ENCODE measurements at places on chromosomes 2 and 18.

DNA sequence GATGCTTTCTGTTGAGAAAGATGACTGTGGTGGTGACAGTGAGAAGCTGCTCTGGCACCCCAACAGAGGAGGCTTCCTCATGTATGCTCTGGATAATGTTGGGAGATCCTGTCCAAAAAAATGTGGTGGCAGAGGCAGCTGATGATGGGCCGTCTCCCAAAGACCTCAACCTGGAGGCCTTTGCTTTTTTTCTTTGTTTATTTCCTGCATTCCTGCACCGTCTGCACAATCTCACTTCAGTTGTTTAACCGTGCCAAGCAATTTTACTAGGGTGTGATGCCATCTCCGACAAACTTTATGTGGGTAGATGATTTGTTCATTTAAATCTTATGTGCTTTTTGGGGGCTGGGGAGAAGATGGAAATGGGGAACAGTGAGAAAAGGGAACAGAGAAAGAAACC lies 62.2 kb upstream of the IGFBP5 start:
- no peak for DNase-seq

DNA sequence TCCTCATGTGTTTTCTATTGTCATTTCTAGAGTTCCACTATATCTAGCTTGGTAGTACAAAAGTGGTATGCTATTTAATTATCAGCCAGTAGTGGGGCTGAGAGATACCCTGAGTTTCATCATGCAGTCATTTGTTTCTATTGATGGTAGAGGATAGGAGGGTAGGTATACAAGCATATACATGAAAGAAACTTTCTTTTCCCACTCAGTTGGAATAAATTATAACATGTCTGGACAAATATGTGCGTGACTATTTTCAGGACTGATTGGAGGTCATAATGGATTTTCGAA lies 633.2 kb downstream of the NRXN1 start:
- no peak for DNase-seq

DNA sequence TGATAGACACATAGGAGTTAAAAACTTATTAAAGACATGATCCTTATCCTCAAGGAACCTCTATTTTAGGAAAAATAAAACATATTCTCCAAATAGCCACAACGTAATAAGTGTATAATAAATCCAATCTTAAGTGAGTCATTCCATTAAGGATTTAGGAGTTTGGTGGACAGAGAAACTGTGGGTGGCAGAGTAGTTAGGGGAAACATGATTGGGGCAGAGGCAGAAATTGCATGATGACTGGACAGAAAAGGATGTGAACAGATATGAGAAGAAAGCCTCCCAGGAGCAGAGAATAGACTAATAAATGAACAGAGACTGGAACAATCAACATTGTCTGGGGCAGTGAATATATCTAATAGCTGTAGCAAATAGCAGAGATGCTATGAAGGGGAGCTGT lies 48.1 kb upstream of the SIGLEC15 start:
- no peak for DNase-seq

DNA sequence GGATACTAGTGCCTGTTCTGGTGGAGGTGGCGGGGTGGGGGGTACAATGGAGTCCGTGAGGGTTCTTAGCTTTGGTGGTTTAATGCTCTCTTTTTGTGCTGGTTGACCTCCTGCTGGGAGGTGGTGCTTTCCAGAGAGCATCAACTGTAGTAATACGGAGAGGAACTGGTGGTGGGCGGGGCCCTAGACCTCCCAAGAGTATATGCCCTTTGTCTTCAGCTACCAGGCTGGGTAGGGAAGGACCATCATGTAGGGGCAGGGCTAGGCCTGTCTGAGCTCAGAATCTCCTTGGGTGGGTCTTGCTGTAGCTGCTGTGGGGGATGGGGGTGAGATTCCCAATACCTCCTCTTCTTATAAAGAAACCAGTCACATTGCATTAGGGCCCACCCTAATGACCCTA lies 27.1 kb downstream of the CAMKMT start:
- no peak for DNase-seq

DNA sequence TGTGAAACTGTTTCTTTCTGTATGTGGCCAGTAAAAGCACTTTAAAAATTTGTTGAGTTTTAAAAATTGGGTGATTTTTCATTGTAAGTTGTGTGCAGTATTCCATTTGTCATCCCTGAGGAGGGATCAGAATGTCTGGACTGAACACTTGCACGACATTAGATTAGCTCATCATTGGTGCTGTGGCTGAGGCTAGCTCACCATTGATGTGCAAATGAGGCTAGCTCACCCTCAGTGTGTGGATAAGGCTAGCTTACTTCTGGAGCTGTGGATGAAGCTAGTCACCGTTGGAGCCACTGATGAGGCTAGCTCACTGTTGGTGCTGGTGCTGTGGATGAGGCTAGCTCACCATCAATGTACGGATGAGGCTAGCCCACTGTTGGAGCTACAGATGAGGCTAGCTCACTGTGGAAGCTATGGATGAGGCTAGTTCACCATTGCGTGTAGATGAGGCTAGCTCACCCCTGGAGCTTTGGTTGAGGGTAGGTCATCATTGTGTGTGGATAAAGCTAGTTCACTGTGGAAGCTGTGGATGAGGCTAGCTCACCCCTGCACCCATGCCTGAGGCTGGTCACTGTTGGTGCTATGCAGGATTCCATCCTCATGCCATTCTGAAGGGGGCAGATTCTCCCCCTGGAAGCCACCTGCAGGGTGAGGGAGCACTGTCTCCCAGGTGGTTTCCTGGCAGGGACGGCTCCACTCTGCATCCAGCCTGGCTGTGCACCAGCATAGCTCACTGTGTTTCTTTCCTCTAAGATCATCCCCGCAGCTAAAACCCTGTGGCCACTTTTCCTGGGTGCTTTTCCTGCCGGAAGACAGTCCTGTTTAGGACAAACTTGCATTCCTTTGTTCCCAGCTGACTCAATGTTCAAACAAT lies 101.1 kb downstream of the TWIST2 start:
- no peak for DNase-seq

DNA sequence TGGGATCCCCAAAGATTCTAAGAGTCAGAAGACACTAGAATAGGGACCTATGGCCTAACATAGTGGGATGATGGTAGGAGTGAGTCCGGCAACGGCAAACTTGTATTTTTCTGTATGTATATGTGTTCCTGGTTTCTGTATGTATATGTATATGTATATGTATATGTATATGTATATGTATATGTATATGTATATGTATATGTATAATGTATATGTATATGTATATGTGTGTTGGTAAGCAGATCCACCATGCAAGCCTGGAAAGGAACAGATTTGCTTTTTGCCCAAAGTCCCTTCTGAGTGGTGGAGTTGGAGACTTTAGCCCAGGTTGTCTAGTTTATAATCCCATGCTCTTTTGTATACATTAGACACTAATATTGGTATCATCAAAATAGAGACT lies 46.6 kb downstream of the MFSD6 start:
- no peak for DNase-seq

DNA sequence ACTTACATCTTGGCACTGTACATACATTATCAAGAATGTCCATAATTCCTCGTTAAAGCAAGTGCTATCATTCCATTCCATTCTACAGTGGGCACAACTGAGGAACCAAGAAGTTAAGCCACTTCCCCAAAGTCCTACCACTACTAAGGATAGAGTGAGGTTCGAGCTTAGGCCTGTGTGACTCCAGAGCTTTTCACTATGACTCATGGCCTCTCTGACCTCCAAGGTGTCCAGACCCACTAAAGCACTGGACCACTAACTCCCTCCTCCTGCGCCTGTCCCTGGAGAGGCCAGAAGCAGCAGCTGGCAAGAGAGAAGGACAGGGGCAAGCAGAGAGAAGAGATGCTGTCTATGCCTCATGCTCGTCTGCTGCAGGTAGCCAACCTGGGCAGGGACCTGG lies 117.0 kb downstream of the ZBTB7C start:
- DNase-seq = no peak

- DNase-seq = no peak
Measured at GRCh38 chr2:135157856-135158255, 105.8 kb downstream of the RAB3GAP1 start.

DNA sequence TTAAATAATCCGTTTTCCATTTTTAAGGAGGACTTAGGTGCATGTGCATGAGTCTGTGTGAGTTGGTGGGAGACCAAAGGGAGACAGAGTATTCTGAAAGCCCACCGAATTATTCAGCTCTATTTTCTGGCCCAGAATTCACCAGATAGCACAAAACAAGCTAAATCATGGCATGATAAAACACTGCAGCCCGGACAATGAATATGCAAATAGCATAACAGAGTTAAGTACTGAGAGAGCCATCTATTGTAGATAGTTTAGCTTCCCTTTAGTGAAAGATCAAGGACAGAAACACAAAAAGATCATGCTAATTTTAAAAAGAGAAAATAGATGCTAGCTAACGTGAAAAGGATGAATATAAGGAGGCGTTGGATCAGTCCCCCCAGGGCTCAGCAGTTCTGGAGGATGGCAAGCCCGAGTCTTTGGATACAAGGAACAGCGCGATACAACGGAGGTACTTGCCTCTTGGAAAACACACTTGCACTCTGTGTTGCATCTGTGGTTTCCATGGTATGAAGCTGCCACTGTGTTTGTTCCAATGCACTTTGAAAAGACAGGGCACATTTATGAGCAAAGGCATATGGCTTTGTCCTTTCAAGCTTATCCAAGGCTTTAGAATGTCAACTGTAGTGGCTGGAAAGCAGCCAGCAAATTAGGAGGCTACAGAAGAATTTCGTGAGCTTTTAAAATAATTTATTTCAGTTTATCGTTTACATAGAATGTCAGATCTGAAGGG lies 119.9 kb downstream of the LYPD1 start:
- DNase-seq = no peak

DNA sequence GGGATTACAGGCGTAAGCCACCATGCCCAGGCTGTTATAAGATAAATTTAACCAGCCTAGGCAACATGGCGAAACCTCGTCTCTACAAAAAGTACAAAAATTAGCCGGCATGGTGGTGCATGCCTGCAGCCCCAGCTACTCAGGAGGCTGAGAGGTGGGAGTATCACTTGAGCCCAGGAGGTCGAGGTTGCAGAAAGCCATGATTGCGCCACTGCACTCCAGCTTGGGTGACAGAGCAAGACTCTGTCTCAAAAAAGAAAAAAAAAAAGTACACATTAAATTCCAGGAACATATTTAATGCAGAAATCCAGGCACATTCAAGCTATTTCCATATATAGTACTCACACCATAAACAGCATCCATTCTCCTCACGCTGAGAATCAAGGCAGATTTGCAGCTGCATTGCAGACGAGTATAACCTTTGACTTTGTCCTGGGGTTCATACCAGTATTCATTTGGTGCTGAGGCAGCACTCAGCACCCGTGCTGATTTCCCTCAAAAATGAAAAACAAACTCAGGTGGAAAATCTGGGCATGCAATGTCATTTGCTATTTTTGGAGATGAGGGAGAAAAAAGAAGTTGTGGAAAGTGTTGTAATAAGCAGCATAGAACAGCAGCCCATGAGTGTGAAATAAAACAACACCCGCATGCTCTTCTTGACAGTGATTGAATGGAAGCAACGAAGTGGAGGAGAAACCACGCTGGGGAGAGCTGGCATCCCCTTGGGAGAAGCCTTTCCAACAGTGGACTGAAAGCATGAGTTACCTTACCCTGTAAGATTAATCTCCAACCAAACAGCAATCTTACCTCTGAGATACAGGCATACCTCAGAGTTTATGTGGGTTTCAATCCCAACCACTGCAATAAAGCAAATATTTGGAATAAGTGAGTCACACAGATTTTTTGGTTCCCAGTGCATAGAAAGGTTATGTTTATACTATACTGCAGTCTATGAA lies 46.8 kb upstream of the ANXA4 start:
- no peak for DNase-seq

- DNase-seq = no peak
Measured at GRCh38 chr18:23523429-23524212, 20.3 kb downstream of the RMC1 start.

DNA sequence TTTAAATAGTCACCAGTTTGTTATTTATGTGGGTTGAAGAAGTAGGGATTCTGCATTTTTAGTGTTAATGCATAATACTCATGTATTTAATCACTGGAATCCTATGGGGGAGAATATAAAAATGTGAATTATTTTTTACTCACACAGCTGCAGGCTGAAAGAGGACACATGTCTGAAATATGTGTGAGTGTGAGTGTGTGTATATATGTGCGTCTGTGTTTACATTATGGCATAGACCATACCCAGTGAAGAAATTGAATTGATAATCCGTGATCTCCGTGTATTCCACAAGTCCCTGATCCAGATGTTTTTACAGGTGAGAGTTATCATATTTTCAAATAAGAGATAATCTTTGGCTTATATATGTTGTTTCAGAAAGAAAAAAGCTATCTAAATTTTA lies 225.3 kb downstream of the ICOS start:
- DNase-seq = no peak

- DNase-seq = no peak
Measured at GRCh38 chr18:28834889-28835288, 658.0 kb upstream of the CDH2 start.

- no peak for DNase-seq
Measured at GRCh38 chr2:20012282-20013125, at the start of gene MATN3. MATN3 (minus strand) TSS chr2:20012668; CDS start chr2:20012631, 37 bp downstream.

GRCh38 chr2:32479993-32480392 lies 123.2 kb downstream of the BIRC6 start:
- DNase-seq = no peak

GRCh38 chr18:37225279-37225678 lies 340.3 kb downstream of the CELF4 start:
- no peak for DNase-seq

DNA sequence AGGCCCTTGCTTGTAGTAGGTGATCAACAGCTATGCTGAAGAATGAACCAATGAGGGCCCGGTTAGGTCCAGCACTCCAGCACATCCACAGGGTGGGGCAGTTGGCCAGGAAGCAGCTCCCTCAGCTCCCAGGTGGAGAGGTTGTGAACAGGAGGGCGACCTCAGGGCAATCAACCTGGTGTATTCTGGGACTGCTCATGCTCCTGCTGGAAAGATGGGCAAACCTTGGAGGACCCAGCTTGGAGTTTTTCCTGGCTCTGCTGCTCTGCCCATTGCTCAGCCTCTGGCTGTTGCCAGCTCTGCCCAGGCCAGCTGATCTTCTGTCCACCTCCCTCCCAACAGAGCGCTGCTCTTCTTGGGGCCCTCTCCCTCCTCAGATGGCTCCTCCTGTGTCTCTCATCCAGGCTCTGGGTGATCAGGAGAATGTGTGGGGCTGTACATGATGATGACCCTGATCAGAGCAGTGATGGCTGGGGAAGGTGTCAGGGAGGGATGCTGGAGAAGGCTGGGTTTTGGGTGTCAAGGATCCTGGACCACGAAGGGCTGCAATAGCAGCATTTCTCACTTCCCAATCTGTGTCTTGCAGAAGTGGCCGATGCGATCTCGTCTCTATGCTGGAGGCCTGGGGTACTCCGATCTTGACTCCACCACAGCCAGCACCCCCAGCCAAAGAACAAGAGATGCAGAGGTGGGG lies 3.4 kb downstream of the TCF23 start:
- no peak for DNase-seq

- DNase-seq = no peak
Measured at GRCh38 chr2:218859556-218859987, at the start of gene WNT6. WNT6 (plus strand) TSS chr2:218859805; CDS start chr2:218860038, 233 bp downstream.

DNA sequence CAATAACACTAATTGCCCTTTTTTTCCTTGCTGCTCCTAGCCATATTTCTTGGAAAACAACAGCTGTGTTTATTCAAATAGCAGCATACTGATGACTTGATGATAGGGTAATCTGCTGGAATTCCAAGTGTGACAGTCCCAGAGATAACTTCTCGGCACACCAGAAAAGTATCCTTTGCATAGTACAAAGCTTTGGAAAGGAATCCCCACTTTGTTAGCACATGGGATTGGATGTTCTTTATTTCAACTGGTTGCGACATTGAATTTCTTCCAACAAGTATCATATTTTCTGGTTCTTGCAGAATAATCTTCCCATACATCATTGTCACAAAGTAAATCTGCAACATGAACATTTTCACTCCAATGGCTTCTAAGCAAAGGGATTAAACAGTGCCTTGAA lies 445.8 kb upstream of the ACVR2A start:
- DNase-seq = no peak

GRCh38 chr2:240401781-240402551 lies 33.5 kb upstream of the GPC1 start:
- no peak for DNase-seq
